GM06990 (cell line): ENCODE measurements at places on chromosomes 3 and 15.

DNA sequence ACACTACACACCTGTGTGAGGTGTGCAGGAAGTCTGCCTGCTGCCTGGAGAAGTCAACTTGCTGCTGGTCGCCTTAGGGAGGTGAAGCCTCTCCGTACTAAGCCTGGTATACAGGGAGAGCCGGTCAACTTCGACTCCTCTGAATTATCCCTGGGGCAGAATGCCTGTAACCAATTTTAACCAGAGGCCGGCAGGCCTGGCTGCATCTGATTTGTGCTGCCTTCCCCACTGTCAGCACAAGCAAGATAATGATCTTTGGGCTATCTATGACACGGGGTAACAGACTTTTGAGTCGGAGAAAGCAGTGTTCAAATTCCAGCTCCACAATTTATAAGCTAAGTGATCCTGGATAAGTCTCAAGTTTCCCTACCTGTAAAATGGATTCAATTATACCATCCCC lies 42.3 kb downstream of the MAGEF1 start:
- no peak for DNase-seq

DNA sequence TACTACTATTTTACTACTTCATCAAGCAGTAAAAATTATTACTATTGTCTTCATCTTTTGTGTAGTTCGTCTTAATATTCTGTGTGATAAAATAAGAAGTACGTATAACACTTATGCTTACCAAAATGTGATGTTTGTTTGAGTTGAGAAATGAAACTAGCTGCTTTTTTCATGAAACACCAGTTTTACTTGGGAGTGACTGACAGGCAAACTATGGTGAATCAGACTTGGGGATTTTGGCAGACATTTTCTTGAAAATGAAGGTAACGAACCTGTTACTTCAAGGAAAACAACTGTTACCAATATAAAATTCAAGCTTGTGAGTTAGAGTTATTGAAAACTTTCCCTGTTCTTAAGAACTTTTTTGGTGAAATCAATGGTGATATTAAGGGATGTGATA lies 10.3 kb downstream of the U2SURP start:
- no peak for DNase-seq

DNA sequence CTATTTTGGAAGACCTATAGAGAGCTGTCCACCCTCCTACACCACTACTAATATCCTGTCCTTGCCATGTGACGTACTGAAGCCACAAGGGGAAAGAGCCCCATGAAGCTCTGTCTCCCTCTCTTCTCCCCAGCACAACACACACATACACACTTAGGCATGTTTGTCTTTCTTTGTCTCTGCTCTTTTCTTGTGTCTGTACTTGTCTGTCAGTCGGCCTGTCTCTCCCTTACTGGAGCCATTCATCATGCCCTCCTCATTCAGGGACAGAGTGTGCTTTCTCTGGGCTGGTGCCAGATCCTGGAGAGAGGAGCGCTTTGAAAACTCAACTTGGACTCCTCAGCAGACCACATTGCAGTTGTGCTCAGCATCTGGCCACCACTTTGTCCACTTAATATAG lies 47.6 kb downstream of the PSMD6 start:
- no peak for DNase-seq

DNA sequence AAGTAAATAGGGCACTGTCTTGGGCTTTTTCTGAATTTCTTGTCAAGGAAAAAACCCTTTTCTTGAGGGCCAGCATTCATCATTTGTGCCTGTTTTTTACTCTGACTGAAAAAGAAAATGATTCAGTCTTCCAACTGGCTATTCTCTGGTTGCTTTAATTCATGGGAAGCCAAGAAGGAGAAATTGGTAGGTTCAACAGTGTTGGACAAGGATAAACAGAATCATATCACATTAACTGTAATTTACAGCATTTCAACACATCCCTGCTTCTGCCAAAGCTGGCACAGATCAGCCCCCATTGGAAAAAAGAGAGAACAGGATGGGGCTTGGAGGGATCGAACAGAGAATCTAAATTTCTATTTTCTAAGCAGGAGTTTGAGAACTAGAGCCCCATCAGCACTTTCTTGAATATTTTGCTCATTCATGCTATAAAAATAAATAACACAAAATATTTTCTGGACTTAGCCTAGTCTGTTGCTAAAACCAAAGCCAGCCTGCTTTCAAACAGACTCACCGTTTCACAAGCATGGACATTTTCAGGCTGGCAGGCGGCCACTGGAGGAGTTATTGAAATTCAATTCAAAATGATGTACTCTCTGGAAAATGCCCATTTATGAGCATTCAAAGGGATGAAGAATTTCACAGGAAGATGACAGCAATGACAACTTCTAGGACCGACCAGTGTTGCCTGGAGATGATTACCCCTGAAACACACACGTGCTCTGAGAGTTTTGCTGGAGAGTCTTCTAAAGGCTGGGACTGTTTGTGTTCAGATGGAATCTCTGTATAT lies 181.2 kb downstream of the WNT5A start:
- no peak for DNase-seq

- DNase-seq: no peak
These were observed 65.8 kb downstream of the EXOG start for GRCh38 chr3:38561746-38562466.
